ENCODE measurements at places on chromosomes 5 and 9.

DNA sequence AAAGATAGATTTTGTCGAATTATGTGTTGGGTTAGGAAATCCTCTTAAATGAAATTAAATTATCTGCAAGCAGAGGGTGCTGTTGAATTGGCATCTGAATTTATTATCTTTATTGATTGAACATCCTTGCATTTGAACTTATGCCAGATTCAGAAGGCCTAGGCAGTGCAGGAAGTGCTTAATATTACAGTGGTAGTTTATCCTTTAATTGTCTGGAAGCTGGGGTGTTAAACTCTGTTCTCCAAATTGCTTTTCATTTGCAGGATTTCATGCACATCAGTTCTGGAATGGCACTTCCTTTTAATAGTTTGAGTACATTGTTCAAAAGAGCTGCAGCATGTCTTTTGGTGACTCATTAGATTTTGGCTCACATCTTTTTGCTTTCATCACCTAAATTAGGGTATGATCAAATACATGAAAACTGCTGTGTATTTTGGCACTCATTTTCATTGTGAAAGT lies 186.3 kb downstream of the KDM4C start:
- DNase-seq = no peak

DNA sequence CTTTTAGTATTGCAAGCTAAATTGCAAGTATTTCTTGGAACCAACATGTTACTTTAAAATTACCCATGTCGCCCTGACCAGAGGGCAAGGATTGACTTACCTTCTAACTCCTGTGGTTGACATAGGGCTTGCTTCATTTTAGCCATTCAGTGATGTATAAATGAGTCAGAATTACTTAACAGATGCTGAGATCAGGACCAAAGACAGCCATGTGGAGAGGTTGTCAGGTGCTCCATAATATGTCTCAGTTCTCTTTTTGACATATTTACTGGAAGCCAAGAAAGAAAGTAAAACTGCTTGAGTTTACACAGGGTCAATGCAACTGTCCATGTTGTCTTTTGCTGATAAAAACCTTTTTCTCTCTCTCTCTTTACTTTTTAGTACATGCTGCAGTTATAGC lies 33.2 kb downstream of the F2RL2 start:
- no peak for DNase-seq

- no peak for DNase-seq
Measured at GRCh38 chr5:128014578-128014977, 69.0 kb upstream of the SLC12A2 start.

- DNase-seq = no peak
Measured at GRCh38 chr9:12854221-12854620, 79.4 kb downstream of the LURAP1L start.

DNA sequence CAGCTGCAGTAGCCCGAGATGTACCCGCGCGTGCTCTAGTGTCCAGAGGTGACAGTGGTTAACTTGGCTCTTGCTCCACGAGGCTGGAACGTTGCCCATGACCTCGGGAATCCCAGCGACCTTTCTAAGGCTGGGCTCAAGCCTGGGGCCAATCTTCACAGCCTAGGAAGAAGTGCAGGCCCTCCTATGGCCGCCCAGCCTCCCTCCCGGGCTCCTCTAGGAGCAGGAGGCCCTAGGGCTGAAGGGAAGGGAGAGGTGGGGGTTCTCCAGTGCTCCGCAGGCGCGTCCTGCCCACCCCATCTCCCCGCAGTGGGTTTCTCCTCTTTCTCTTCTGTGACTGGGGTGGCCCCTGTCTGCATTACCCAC lies 13.3 kb downstream of the NR2F1 start:
- no peak for DNase-seq

- DNase-seq = no peak
Measured at GRCh38 chr5:98454904-98455303, 318.6 kb upstream of the RGMB start.

DNA sequence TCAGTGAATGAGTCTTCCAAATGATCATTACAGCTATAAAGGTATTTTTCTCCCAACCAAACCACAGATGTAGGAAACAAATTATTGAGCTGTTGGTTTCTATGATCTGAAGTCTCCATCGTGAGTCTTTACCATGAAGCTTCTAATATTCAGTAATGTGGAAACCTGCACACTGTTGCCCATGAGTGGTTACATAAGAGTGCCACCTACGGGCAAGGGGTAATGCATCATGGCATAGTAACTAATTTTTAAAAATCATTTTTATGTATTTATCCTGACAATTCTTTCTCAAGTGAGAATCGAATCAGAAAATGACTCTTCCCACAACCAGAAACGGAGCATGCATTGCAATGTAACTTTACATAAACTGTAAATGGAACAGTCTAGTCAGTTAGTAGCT lies 282.5 kb upstream of the SMARCA2 start:
- DNase-seq = no peak

- DNase-seq = no peak
Measured at GRCh38 chr5:169988947-169989346, 8.7 kb upstream of the INSYN2B start.

DNA sequence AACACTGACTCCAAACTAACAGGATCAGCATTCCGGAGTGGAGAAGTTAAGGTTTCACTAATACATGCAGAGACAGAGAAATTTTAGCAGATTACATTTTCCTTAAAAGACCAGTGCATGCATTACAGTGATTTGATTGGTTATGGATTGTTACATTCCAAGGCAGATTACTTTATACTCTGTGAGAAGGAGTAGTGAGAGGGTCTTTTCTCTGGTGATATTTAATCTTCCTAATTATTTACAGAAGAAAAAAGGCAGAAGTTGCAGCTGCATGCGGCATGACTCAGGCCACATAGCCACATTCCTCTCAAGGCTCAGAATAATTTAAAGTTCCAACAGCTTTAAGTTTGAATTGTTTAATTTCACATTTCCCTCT lies 53.0 kb upstream of the PDZD2 start:
- DNase-seq = no peak

GRCh38 chr9:3205421-3206095 lies 320.2 kb downstream of the RFX3 start:
- no peak for DNase-seq

DNA sequence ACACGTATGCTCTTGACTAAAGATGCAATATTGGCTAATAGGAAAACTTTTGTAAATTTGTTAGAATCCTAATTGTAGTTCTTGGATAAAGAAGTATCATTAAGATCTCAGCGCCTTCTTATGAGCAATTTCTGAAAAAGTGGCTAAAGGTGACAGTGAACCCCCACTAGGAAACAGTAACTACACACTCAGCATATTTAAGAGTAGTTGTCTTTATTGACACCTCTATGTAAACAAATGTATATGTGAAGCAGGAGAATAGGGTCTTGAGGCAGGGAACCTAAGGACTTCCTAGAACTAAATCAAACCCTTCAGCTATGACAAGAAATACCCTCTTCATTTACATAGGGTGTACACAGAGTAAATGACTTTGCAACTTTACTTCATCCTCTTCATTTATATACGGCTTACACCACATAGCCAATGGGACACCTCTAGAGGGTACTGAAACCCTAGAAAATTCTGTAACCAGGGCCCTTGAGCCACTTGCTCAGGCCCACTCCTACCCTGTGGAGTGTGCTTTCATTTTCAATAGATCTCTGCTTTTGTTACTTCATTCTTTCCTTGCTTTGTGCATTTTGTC lies 2.8 kb downstream of the NIPSNAP3A start:
- no peak for DNase-seq

DNA sequence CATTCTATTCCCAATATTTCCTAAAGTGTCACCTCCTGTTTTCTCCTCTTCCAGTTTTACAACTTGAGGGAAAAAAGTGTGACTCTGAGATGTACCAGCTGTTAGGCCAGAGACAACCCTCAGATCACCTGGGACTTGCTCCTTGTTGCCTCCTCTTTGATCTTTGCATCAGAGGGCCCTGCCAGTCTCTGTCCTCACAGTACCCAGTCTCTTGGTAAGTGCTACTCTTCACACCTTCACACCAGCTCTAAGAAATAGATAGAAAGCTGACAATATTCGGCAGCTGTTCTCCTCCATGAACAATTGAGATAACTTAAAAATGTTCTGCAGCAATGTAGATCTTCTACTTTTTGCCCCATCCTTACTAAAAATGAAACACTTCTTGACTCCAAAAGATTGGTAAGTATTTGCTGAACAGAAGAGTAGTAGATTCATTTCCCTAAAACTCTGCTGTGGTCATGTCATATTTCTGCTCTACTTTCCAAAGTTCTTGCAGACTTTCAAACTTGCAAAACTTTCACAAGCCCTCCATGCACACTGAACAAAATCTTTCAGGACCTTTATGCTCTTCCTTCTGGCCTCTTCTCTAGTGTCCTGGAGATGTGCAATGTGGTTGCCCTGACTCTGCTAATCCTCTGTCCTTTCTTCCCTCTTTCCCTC lies 188.6 kb downstream of the SNX18 start:
- no peak for DNase-seq

- DNase-seq = no peak
Measured at GRCh38 chr5:177994561-177995190, 1.4 kb downstream of the PROP1 start.

DNA sequence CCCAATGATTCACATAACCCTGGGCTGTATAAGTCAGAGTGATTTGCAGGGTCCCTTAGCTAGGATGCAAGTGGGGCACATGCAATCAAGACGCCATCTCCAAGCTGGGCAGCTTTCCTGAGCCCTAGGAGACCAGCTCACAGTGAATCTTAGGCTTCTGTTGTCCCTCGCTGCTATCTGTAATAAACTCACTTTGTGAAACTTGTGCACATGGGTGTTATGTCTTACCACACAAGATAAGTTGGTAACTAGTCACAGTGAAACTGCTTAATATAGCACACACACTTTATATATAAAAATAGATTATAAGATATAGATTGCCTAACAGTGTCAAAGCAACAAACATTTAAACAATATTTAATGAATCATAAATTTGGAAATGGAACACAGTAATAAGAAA lies 658.5 kb downstream of the SLCO4C1 start:
- no peak for DNase-seq

DNA sequence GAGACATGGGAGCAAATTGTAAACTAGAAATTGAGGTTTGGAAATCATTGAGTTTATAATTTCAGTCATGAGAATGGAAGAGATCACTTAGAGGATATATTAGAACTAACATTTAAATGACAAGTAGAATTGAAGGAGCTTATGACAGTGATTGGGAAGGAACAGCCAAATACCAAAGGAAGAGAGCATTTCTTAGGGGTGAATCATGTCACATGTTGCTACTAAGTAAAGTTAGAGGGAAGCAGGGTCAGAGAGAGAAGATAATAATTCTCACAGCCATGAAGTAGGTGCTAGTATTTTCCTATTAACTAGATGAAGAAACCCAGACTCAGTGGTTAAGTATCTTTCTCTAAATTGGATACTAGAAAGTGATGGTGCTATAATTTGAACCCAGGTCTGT lies 59.3 kb downstream of the COMMD10 start:
- no peak for DNase-seq

- no peak for DNase-seq
Measured at GRCh38 chr9:128675382-128675781, 13.6 kb upstream of the SET start.

GRCh38 chr9:105305856-105306255 lies 61.4 kb downstream of the SLC44A1 start:
- DNase-seq = no peak

DNA sequence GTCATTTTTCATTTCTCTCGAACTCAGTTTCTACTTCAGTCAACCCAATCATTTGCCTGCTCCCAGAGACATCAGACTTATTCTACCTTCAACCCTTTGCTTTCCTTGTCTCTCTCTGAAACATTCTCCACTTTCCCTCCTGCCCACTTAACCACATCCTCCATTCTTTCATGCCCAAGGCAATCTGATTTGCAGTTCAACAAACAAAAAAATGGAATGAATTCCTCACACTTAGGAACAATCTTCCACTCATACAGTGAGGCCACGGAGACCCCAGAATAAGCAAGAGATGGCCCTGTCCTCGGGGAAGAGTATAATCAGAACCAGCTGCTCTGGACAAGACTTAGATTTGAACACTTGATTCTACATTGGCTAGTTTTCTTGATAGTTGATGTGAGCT lies 180.5 kb downstream of the RFK start:
- DNase-seq = no peak

DNA sequence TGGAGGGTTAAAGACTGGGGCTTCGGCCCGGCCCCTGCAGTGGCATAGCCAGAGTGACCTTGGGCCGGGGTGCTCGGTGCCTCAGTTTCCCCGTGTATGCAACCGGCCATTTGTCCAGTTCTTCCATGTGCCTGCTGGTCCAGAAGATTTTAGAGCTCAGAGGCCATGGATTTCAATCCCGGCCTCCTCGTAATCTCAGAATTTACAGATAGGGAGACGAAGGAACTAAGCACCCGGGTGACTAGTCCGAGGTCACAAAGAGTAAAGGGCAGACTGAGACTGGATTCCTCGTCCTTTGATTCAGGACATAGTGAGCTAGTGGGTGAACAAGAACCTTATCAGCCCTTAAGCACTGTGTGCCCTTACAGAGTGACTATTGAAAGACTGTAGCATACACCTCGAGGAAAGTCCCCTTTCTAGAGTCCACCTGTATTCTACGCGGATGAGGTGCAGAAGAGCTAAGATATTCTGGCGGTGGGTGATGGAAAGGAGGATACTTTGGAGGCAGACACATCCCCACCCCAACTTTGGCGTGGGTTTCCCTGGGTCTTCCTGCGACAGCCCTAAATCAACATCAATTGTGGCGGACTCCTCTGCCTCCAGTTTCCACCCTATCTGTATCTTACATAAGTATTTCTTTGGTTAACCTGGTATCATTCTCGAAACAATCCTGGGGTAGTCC lies 597 bp downstream of the SLC31A1 start:
- DNase-seq = no peak

DNA sequence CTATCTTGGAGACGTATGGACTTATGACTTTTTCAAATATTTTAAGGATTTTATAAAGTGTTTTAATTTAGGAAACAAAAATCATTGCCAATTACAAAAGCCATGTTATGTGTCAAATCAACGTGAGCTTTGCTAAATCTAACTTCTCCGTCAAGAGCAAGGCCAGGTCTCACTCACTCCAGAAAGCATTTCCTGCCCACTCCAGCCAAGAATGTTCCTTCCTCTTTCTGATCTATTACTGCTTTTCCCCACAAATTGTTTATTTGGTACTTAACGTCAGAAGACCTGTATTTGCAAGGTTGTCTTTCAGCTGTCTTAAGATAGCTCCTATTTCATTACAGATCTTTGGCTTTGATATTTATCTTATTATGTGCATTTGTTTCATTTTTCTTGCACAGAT lies 193.5 kb upstream of the HAPLN1 start:
- DNase-seq = no peak

DNA sequence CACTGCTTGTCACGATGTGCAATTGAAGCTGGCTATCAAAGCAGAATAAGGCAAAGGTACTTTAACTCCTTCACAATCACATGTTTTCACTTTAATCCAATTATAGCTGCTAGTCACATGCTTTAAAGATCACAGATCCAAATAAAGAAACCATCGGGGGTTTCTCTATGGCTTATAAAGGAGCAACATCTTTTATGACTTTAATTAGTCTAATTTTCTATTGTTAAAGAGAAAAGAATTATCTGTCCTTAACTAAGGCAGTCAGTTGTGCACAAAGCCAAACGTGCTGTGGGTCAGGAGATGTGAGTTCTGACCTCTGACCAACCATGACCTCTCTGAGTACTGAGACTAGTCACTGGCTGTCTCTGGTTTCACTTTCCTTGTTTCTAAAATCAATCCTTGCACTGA lies 561.1 kb downstream of the RAB3C start:
- no peak for DNase-seq
